ENCODE measurements at places on chromosomes 3 and 15.

GRCh38 chr3:119401069-119401468 lies 62.3 kb downstream of the TMEM39A start:
- no peak for DNase-seq

DNA sequence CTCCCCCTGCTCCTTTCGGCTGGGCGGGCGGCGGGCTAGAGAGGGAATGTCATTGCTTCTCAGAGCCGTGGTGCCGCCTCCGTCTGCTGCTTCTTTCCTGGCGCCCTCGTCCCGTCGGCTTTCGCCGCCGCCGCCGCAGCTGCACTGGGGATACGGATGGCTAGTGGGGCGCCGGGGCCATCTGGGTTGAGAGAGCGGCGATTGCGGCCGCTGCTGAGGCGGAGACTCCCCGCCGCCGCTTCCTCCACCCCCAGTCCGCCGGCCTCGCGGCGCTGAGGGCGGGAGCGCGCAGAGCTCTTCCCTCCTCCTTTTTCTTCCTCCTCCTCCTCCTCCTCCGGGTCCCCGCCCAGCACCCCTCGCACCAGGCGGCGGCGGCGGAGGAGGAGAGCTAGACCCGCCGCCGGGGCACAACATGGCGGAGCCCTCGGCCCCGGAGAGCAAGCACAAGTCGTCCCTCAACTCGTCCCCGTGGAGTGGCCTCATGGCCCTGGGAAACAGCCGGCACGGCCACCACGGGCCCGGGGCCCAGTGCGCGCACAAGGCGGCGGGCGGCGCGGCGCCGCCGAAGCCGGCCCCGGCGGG lies at the start of gene STT3B:
Gene STT3B (plus strand): TSS at position 339 of the 582 bp plus-strand sequence. CDS start 74 bp downstream, at position 413.
- DNase-seq, result peak; percentile 86

DNA sequence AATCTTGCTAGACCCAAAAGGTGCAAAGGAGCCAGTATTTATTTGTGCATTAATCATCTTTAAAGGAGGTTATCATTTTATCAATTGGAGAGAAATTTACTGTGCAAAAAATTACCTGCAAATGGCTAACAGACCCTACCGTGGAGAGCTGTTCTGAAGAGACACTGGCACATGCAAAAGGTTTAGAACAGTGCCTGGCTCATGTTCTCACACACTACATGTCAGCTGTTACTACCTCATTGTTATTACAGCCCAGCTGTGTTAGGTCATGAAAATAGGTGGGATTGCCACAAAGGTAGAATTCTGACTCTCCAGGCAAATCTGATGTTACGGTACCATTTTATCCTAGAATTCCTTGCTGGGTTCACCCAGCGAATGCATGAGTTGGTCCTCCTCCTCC lies 137.3 kb downstream of the SNRK start:
- DNase-seq, result no peak

- no peak for DNase-seq
Observed at GRCh38 chr3:51382947-51383578, 2.0 kb upstream of the MANF start.
